ENCODE measurements at places on chromosomes 4 and X. TPM values are rescaled to one million over a fixed set of nuclear protein-coding genes. Genes with fewer than 3 reads are reported as not detected.

DNA sequence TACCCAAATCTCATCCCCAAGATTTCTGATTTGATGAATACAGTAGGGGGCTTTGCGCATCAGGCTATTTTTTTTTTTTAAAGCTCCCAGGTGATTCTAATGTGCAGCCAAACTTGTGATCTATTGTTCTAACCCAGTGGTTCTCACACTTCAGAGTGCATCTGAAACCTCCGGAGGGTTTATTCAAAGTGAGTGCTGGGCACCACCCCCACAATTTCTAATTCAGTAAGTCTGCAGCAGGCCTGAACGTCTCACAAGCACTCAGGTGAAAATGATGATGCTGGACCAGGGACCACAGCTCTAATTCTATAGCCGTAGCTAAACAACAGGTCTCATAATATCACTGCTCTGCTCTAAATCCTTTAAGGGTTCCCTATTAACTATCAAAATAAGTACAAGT, 211.4 kb downstream of the FMR1NB start:
- no peak for DNase-seq

The STAP1 gene
- not detected for total RNA-seq

The NDUFC1 gene
- 42.2 TPM for total RNA-seq

DNA sequence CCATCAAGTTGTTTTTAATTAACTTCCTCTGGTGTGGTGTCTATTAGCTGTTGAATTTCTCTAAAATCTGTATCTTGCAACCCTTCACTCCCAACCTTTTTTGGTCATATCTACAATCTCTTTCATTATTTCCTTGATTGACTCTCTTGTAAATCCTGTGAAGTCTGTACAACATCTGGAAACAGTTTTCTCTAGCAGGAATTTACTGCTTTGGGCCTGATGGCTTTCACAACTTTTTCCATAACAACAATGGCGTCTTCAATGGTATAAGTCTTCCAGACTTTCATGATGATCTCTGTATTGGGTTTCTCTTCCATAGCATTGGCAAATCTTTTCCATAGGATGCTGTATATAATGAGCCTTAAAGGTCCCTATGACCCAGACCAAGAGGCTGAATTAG, 49.0 kb downstream of the TBC1D19 start:
- no peak for DNase-seq

GRCh38 chr4:126856906-126857305, 775.9 kb upstream of the INTU start:
- no peak for DNase-seq

DNA sequence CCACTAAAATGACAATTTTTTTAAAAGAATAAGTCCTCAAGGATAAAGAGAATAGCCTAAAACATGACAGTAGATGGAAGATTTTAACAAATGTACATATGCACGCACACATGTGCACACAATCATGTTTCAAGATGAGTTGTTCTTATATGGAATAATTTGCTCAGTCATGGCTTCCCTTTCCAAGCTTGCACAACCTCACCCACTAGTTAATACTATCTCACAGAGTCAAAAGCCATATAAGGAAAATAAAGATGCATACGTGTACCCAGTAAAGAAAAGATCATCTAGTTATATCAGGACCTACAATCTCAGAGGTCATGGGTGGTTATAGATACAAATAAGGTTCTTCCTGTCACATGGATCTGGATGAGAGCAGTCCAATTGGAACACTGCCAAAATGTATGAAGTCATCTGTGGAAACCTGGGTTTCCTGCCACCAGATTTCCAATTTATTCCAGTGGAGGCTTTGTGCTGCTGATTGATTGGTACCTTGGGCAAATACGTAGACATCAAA, 56.1 kb downstream of the FAM13A start:
- DNase-seq, result peak; percentile 59

- no peak for DNase-seq
These were observed 70.6 kb downstream of the TAPT1 start for GRCh38 chr4:16155528-16156169.

GRCh38 chrX:70039758-70040157, 10.0 kb downstream of the AWAT2 start:
- DNase-seq, result no peak

- no peak for DNase-seq
These were observed 130.4 kb upstream of the INPP4B start for GRCh38 chr4:142976482-142976881.

GRCh38 chr4:123939621-123940020, 543.0 kb downstream of the SPRY1 start:
- DNase-seq, result peak; percentile 70

DNA sequence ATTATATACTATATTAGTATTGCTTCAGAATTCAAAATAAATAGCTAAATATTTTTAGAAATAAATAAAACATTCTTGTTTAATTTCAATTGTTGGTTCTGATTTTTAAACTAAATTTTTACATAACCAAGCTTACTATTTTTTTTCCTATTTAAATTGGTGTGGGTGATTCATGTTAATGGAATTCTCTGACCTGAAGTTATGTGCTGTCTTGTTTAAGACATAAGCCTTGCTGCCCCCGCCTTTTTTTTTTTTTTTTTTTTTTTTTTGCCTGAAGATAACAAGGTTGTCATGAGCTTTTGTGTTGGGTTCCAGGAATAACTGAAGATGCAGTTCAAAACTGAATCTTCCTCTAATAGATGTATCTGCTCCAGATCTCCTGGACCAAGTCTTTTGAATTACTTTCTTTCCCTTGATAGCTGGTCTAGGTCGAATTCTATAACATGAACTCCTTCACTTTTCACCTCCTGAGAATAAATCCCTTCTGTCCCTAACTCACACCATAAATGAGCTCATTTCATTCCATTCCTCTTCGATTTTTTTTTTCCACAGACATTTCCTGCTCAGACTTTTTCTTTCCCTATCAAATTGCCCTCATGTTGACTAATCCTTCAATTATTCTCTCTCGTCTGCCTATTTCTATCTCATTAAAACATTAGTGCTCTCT, 261.5 kb upstream of the FTHL17 start:
- peak; percentile 87 for DNase-seq

GRCh38 chr4:7400671-7401298, 33.9 kb downstream of the PSAPL1 start:
- DNase-seq, result no peak
